AG08395 (cell line): ENCODE measurements at places on chromosomes 4 and X.
A peak's percentile ranks its signal among the peaks of the same experiment; 100 is the strongest.

GRCh38 chr4:113635739-113636437, 125.7 kb downstream of the CAMK2D start:
- DNase-seq: peak; percentile 67

DNA sequence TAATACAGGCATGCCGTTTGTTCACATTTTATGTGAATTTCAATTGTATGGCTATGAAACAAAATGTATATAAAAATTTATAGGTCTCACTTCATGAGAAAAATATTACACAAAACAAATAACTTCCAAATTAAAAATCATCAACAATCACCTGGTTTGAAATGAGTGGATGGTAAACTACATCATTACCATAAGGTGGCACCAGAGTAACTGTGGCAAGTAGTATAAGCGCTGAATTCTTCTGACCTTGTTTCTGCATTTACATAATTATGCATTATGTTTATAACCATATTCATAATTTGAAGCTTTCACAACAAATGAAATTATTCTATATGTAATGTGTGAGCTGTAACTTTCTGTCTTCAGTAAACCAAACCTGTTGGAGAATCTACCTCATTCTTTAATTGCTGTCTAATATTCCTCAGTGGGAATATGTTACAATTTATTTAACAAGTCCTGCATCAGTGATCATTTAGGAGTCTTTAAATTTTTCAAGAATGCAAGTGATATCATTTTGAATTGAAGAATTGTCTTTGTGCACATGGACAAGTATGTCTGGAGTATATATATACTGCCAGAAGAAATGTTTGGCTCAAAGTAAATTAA, 55.2 kb downstream of the MMRN1 start:
- DNase-seq: no peak

DNA sequence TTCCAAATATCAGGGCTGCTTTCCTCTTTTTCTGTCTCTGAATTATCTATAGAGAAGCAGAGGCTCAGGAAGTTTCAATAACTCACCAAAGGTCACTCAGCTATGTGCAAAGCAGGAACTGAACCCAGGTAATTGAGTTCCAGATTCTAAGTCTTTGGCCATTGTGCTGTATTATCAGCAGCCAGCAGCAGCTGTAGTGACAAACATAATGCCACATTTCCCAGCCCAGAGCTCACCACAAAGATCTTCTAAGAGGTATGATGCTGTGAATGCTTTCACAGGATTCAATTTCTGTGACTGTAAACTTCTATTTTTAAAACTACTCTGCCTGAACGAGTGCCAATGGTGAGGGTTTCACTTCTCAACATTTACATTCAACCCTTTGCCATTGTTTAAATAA, 56.4 kb downstream of the SPOCK3 start:
- no peak for DNase-seq

- no peak for DNase-seq
Measured at GRCh38 chr4:108043526-108043925, 53.8 kb downstream of the HADH start.

DNA sequence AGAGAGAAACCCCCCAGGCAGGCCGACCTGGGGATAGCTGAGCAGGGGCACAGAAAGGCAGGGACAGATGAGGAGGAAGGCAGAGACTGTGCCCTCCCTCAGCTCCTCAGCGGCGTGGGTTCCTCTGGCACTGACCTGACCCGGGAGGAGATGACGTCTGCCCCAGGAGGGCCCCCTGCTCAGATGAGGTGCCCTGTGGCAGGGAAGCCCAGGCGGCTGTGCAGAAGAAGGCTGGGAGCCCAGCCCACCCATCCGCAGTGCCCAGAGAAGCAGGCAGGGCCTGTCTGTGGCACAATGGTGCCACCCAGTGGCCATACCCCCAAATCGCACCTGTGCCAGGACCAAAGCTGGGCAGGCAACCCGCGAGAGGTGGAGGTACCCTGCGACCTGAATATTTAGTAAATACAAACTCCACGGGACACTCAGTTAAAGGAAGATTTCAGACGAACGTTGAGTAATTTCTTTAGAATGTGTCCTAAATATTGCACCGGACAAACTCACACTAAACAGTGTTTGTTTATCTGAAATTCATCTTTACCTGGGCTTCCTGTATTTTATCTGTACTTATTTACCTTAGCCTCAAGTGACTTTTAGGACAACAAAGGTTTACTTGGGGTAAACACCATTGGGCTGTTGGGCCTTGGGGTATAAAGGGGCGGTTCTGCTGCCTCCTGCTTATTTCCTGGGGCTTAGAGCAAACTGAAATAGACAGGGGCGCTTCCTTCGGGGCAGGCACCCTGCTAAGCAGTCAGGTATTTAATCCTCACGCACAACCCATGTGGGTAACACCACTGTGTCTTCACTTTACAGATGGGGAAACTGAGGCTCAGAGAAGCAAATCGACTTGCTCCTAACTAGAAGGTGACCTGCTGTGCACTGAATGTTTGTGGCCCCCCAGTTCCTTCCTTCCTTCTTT, 46.5 kb upstream of the HMX1 start:
- peak; percentile 70 for DNase-seq

DNA sequence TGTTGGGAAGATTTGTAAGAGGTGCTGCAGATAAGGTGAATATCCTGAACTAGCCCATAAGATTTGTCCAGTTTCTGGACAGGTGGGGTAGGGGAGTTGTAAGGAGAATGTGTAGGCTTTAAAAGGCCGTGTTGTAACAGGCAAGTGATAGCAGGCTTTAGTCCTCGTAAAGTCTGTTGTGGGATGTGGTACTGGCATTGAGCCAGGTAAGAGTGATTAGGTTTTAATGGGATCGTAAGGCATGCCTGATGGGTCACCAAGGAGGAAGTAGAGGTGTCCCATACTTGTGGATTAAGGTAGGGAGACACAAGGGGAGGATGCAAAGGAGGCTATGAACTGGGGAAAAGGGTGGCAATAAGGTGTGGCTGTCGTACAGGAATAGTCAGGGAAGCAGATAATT, 256.9 kb upstream of the DKK2 start:
- DNase-seq: no peak

DNA sequence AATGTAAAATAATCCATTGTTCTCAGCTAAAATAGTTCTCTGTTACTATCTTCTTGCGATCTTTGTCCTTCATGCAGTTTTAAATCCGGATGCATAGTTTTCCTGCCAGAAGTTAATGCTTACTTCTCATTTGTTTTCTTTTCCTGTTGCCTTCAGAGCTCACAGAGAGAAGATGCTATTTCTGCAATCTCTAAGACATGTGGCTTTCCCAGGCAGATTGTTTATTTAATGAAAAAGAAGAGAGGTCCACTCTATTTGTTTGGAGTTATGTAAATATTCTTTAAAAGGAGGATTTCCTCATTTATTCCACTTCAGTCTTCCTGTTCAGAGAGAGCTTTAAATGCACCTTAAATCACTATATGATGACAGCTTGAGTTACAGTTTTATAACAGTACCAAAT, 39.3 kb upstream of the HPGD start:
- DNase-seq: no peak

- DNase-seq: no peak
Measured at GRCh38 chr4:7167706-7168105, 24.6 kb upstream of the SORCS2 start.

DNA sequence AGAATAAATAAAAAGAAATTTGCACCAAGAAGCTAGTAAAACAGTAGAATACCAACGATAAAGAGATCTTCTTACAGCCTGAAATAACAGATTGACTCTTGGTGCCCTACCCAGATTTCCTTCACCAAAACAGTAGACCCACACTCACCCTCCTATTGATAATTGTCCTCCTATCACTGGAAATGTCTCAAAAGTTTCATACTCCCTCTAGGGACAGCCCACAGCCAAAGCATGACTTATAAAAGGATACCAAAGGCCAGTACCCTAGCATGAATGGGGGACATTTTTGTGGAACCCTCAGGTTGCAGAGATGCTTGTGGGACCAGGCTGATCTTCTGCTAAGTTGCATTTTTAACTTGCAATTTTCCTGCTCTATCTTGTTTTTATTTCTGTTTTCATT, 104.1 kb downstream of the INPP4B start:
- DNase-seq: no peak

- DNase-seq: no peak
Measured at GRCh38 chr4:180152831-180153230, 2090.4 kb upstream of the TENM3 start.

DNA sequence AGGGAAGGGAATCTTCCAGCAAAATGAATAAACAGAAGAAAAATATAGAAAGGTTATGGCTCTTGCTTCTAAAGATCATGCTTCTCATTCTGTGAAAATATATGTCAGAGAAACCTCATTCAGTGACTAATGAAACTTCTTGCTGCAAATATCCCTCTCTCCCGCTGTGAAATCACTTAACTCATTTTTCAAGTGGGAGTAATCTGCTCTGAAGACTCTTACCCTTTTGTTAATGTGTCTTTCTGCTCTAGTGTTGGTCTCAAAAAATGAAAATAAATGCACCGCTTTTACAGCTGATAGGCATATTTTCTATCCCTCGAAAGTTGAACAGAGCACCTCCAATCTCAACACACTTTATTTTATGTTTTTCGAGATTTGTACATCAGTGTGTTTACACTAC, 252.3 kb downstream of the NLGN4X start:
- DNase-seq: no peak

DNA sequence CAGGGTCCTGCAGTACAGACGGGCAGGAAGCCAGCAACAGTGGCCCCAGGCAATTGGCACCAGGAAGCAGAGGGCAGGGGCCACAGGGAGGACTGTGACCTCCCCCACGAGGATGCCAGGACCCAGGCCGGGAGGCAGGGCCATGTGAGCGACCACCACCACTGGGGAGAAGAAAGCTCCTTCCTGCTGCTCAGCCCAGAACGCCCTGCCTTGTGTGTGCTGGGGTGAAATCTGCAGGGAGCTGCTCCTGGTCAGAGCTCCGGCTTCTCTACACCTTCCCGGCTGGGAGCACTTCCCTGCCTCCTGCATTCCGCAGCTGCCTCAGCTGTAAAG, 100.4 kb downstream of the HMX1 start:
- DNase-seq: no peak

GRCh38 chr4:110586131-110586850, 36.6 kb downstream of the PITX2 start:
- peak; percentile 83 for DNase-seq

GRCh38 chrX:51860679-51861078, 32.7 kb upstream of the MAGED1 start:
- DNase-seq: peak; percentile 47

DNA sequence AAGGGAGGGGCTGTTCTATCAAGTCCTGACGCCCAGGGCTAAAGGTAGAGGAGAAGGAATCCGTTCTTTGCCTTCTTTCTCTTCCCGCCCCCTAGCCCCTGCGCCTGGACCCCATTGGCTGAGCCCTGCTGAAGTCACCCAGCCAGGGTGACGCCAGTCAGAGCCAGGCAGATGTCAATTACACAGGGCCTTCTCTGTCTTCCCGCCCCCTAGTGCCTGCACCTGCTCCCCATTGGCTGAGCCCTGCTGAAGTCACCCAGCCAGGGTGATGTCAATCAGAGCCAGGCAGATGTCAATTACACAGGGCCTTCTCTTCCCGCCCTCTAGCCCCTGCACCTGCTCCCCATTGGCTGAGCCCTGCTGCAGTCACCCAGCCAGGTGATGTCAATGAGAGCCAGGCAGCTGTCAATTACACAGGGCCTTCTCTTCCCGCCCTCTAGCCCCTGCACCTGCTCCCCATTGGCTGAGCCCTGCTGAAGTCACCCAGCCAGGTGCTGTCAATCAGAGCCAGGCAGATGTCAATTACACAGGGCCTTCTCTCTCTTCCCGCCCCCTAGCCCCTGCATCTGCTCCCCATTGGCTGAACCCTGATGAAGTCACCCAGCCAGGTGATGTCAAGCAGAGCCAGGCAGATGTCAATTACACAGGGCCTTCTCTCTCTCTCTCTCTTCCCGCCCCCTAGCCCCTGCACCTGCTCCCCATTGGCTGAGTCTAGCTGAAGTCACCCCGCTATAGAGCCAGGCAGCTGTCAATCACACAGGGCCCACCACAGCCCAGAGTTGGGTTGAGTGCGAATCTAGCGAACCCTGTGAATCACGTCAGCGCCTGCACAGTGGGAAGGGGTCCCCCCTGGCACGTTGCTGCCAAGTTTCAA, 46.4 kb downstream of the ASMT start:
- no peak for DNase-seq
